ENCODE measurements at places on chromosomes 5 and 9.

GRCh38 chr5:119367502-119368237, 11.9 kb downstream of the TNFAIP8 start:
- peak; percentile 54 for DNase-seq

DNA sequence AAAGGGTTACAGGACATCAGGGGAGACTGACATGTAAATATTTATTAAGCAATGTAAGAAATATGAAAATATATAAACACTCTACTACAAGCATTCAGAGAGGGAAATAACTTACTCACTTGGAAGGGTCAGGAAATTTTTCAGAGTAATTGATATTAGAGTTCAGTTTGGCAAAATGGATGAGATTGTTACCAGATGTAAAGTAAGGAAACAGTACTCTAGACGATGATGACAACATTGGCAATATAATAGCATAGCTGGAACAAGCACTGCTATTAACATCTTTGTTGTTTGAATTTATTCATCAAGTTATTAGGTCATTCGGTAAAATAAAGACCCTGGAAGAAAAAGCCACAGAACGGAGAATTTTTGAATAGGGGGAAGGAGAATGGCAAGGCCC, 49.1 kb downstream of the GNA14 start:
- no peak for DNase-seq

GRCh38 chr9:91157883-91158282, 203.8 kb downstream of the AUH start:
- no peak for DNase-seq

DNA sequence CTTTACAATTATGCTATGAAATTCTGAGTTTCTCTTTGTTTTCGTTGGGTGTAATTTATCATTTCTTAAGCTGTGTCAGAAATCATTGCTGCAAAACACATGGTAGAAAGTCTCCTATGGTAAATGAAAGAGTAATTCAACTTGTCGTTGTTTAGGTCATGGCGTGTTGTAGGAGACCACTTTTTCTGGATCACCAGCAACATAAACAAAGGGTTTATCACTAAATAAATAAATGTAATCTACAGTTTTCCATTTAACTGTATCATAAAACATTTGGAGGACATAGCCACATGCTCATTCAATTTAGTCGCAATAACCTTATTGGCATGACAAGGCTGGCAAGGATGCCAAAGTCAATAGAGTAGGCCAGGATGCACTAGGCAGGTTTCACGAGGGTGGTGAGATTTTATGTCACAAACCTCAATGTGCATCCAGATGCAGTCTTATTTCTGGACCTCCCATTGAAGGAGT, 154.4 kb upstream of the ERCC6L2 start:
- DNase-seq = no peak

DNA sequence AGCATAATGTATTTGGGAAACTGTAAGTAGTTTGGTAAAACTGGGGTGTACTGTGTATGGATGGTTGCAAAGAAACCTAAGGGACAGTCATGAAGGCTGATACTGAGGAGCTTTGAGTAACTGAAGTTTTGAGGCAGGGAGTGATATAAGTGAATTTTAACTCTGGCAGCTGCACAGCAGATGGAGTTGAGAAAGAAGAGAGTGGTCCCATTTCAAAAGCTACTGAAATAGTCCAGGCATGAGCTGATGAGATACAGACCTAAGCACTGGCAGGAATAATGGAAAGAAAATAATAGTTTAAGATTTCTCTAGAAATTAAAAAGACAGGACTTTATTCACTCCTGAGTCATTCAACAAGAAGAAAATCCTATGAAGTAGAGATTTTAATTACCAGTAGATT, 232.0 kb downstream of the CHSY3 start:
- DNase-seq = no peak

GRCh38 chr5:33153831-33154230, 286.9 kb upstream of the TARS1 start:
- DNase-seq = no peak

DNA sequence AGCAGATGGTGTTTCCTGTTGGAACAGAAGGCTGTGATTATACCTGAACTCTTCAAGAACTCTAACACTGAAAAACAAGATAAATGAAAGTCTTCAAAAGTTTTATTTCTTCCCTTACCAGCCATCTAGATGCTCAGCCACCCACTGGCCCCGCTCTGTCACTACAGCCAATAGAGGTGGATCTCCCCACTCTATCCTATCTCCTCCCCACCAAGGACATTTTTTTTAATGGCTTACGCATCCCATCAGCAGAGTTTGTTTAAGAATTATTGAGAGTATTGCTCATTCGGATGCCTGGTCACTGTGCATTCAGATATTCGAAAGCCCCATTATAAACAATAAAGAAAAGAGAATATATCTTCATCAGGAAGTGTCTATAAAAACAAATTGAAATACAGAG, 159.4 kb downstream of the RASEF start:
- no peak for DNase-seq

- peak; percentile 32 for DNase-seq
Measured at GRCh38 chr5:160199410-160199911, 29.8 kb upstream of the FABP6 start.

GRCh38 chr9:19689328-19690101, 99.3 kb downstream of the SLC24A2 start:
- DNase-seq = peak; percentile 17

GRCh38 chr5:67437905-67438845, 241.6 kb upstream of the CD180 start:
- DNase-seq = peak; percentile 21

- DNase-seq = no peak
Measured at GRCh38 chr9:1440256-1440655, 390.1 kb downstream of the DMRT2 start.

DNA sequence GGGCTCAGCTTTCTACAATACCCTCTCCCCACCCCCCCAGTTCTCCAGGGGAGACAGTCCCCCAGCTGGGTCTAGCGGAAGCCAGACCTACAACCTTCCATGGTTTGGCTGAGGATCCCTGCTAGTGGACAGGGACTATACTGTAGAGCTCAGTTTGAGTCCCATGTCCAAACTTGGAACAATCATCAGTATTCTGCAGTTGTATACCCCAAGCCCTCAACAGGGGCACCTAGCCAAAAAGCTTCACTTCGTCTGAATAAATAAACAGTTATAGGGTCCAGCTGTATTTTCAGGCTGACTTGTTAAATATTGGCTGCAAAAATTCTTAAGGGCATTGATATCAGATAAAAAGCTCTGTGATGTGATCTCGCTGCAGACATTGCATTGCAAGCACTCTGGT, 15.4 kb upstream of the C9 start:
- DNase-seq = no peak

GRCh38 chr9:96079779-96080178, 204.3 kb downstream of the ERCC6L2 start:
- no peak for DNase-seq

DNA sequence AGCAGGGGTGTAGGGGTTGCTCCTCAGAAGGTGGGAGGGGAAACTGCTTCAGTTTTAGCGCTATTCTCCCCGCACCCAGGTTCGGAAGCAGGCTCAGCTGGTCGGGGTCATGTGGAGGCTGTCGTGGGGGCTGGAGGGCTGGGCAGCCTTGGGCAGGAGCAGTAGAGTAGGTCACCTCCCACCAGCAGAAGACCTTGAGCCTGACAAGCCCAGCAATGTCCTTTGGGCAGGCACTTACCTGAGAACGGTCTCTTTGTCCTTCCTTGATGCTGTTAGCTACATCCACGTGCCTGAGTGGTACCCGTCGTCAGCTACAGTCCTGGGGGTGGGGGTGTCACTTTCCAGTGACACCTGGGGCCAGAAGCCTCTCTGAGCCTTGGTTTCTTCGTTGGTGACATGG, 20.3 kb downstream of the ENHO start:
- DNase-seq = no peak

- no peak for DNase-seq
Measured at GRCh38 chr9:127940593-127940992, 2.9 kb upstream of the DPM2 start.

DNA sequence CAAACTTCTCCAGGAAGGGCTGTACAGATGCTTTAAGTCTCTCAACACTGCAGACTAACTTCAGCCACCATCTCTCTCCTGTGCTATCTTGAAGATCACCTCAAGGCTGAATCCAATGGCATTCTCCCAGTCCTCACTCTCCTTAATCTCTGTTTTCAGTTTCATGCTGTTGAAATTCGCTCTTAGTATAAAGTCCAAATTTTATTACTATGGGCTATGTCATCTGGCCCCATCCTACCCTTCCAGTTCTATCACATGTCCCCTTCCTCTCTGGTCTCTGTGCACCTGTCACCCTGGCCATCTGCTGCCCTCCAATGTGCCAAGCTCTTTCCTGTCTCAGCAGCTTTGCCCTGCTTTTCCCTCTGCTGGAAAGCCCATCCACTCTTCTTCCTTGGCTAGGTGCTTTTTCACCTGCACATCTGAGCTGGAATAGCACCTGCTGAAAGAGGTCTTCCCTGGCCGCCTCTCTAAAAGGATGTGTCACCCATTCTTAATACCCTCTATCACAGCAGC, 284.7 kb upstream of the MAP3K1 start:
- DNase-seq = no peak

DNA sequence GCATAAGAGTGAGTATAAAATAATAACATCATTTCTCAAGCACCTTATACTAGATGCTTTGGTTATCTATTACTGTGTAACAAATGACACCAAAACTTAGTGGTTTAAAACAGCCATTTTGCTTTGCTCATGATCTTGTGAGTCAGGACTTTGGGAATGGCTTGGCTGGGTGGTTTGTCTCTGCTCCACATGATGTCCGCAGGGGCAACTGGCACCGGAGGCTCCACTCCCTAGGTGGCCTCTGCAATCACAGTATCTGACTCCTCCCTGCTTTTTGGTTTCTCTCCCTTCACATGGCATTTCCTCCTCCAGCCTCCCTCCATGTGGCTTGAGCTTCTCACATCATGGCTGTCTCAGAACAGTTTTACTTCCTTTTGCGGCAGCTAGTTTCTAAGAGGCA, 259.5 kb downstream of the GAS1 start:
- no peak for DNase-seq

DNA sequence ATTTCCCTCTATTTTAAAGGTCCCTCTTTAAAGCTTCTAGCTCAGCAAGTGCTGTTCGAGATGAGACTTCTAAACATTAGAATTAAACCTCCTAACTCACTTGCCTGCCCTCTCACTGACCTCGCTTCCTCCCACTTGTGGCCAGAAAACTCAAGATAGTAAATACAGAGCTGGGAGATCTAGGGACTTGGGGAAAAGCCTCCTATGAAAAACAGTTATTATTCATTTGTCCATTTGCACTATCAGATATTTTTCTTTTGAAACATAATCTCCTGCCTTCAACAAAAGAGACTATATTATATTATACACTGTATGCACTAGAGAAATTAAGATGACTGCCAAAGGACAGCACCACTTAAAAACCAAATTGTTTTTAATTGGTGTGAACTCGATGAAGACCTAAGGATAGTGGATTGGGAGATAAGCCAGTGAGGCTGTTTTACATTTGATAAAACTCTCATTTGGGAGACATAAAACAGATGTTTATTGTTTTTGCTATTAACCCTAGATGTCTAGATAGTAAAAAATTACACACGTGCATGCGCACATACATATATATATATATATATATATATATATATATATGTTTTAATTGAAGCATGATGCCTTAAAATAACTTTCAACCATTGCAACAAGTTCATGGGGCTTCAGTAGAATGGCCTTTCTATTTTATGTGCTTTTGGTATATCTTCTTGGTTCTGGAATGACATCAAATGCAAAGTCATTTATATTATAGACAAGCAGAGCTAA, 229.4 kb downstream of the ADAMTSL1 start:
- DNase-seq = no peak

- no peak for DNase-seq
Measured at GRCh38 chr9:111969061-111969460, 72.4 kb downstream of the UGCG start.

DNA sequence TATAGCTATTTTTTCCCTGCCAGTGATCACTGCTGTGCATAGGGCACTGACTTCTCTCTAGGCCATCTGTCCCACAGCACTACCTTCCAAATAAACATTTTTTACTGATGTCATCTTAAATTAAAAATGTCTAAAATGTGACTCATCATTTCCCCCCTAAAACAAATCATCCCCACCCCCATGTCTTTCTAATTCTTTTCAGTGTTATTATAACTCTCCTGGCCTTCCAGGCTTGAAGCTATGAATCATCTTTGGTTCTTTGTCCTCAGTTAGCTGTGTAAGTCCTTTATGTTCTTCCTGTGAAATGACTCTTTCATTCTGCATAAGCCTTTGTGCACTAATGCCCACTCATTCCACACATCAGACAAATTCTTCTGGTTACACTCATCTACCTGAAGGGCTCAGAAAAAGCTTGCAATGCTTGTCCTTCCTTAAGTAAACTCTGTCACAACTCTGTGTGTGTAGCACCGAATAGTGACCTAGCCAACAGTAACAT, 78.1 kb downstream of the CFAP95 start:
- DNase-seq = peak; percentile 90

DNA sequence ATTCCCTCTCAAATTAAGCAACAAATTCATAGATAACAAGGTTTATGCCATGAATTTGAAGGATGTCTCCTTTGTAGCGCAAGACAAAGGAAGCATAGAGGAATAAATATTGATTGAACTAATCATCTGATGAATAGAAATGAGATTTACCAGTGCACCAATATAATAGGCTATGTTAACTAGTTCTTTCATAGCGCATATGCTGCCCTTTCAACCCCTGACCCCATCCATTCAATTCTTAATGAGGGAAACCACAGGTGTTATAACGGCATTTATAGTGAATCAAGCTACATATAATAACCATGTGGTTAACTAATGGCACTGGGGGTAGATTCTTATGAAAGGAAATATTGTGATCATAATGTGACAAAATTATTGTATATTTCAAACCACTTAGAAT, 6.5 kb downstream of the RORB start:
- DNase-seq = no peak

- no peak for DNase-seq
Measured at GRCh38 chr5:95835682-95836385, 13.3 kb upstream of the GLRX start.

DNA sequence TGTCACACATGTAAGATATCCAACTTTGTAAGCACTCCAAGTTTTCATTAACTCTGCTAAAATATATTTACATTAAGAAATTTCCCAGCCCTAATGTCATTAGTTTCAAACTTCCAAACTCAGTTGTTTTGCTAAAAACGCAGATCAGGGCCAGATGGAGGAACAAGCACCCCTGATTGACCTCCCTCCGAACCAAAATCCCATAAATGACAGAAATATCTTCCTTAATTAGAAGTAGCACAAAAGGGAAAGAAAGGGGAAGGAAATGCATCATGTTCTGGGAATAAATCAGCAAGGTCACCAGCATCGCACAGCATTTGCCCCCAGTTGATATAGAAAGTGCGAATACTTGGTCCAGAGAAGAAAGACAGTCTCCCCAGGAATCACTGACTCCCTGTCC, 61.4 kb upstream of the RUFY1 start:
- DNase-seq = no peak

- DNase-seq = peak; percentile 79
Measured at GRCh38 chr5:142466195-142466971, 141.6 kb upstream of the SPRY4 start.

GRCh38 chr5:10695055-10695649, 65.9 kb downstream of the DAP start:
- DNase-seq = peak; percentile 69

DNA sequence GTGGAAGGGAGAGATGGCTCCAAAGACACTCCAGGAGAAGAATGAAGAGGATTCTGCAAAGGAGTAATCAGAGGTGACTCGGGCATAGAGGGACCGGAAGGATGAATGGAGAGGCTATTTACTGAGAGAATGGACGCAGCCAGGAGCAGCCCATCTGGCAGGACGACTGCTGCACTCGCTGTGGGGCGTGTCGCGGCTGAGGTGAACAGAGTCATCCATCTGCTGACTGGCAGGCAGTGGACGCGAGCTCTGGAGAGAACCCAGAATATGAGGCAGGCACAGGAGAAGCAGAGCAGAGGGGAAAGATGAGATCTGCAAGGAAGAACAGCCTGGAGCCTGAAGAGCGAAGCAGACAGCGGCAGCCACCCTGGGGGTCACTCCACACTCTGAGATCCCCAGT, 16.4 kb downstream of the FGF1 start:
- no peak for DNase-seq

All from LHCN-M2 (cell line).